ENCODE measurements at places on chromosomes 12 and 14.

DNA sequence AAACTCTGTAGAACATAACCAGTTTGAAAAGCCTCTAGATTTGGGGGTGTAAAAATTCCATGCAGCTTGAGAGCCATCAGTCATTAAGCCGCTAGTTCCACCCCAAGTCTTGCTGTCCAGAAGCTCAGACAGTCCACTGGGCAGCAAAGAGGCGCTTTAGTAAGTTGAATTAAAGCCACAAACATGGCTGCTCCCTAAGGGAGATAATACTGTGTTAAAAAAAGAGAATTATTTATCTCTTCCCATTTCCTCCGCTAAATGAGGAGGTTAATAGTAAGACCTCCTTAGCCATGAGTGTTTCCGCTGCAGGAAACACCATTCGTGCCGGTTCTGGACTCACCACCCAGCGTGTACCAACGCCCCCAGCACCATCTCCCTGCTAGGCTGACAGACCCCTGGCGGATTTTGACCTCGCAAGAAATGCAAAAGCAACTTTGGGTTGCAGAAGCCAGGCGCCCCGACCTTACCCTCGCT lies 536 bp downstream of the TM7SF3 start:
- DNase-seq = peak; percentile 45

- no peak for DNase-seq
These were observed 50.2 kb upstream of the FLRT2 start for GRCh38 chr14:85479771-85480170.

GRCh38 chr12:6165395-6165794 lies 34.8 kb upstream of the CD9 start:
- DNase-seq = no peak

GRCh38 chr14:81314443-81315175 lies 85.5 kb downstream of the STON2 start:
- DNase-seq = no peak

DNA sequence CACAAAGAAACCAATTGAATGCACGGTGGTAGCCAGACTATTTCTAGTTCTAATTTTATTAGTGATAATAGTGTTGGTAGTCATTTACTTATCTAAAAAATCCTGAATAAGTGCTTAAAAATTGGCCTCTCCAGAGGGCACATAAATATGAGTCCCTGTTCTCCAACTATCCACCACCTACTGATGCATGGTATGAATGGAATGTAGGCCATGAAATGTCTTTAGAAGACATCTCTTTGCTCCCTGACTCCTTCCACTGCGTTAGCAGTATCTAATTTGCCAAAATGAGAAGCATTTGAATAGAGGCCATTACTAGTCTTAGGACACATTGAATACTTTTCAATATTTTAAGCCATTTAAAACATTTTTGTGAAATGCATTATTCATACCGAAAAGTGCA lies 261.7 kb downstream of the LRFN5 start:
- no peak for DNase-seq

DNA sequence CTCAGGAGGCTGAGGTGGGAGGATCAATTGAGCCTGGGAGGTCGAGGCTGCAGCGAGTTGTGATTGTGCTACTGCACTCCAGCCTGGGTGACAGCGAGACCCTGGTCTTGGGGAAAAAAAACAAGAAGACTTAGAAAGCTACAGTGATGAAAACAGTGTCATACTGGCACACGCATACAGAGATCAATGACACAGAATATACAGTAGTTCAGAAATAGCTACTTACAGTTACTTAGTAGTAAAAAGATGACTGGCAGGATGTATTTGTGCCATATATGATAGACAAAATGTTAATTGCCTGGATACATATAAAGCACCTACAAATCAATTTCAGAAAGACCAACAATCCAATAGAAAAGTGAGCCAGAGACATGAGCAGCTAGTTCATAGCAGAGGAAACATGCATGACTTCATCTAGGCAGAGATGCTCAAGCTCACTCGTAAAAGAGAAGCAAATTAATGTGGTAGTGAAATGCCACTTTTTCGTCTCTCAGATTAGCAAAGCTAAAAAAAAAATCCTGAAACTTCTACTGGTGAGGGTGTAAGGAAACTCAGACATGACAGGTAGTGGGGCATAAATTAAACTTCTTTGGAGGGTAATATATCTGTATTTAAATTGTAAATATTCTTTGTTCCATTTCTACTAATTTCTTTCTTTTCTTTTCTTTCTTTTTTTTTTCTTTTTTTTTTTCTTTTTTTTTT lies 2.5 kb upstream of the ALDH2 start:
- no peak for DNase-seq

DNA sequence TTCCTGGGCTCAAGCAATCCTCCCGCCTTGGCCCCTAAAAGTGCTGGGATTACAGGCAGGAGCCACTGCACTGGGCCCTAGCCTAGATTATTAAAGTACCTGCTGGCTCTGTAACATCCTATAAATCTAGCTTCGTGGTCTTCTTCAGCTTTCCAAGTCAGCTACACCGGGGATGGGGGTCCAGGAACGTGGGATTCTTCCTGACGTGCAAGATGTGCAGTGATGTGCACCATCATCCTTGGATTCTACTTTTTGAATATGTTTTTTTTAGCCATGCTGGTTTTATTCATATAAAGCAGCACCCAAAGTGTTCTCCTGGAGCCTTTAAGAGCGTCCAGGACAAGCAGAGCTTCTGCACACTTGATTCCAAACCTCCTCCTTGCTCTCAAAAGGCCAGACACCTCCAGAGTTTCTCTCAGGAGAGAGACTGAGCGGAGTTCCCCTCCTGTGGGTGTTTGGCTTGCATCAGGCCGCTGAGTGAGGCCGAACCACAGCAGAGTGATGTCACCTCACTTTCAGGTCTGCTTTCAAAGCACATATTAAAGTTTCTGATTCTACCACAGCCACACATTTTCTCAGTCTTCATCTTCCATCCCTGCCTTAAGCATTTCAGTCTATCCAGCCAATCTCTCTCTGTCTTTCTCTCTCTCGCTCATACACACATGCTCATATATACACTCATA lies 33.4 kb downstream of the VCPKMT start:
- DNase-seq = no peak

- no peak for DNase-seq
These were observed 80.1 kb upstream of the IFNG-AS1 start for GRCh38 chr12:67909091-67909531.

GRCh38 chr12:1919284-1919683 lies 832 bp upstream of the CACNA2D4 start:
- no peak for DNase-seq

DNA sequence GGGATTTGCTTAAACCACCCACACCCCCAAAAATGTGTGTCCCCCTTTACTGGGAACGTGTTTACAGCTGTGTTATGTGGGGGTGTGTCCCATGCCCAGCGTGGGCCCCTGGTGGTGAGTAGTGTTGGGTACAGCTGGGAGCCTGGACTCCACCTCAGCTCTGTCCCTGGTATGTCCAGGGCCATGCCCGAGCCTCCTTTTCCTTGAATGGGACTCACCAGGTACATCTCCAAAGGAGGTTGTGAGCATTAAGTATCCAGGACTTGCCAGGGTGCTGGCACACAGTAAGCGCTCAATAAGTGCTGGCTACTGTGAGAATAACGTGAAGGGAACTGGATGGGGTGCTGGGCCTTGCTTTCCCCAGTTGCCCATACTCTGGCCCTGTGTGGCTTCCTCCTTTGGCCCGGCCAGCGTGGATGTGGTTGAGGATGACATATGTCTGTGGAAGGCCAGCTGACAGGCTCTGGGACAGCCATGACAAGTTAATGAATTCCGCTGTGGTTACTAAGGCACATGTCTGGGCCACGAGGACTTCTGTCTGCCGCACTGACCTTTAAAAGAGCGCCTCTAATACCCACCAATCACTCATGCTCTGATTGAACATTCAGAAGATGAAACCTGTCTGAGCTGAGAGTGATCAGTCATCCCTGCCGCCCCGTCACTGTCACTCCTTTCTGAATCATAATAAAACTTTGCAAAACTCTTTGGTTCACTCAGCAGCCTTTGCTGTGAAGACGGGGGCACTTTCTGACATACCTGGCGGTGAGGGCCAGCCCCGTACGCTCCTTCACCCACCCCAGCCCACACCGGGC lies 74.7 kb downstream of the DIO3 start:
- DNase-seq = no peak

DNA sequence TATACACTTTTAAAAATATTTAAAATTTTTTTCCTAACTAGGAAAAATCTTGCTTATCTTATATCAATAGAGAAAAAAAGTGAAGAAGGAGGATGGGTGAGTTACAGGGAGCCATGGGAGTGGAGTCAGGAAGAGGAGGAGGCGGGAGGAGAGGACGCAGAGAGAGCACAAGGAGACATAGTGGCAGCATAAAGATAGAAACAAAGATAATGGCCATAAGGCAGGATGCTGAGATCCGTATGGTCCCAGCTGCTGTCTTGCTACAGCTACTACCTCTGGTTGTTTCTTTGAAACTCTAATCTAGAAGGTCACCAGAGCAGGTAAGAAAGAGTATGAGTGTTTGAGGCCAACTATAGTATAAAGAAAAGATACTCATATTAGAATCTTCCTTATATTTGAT lies 2.6 kb upstream of the SOX5 start:
- DNase-seq = no peak

Measured in Kasumi-1 (cell line).